ENCODE measurements at places on chromosomes 7 and 10.

DNA sequence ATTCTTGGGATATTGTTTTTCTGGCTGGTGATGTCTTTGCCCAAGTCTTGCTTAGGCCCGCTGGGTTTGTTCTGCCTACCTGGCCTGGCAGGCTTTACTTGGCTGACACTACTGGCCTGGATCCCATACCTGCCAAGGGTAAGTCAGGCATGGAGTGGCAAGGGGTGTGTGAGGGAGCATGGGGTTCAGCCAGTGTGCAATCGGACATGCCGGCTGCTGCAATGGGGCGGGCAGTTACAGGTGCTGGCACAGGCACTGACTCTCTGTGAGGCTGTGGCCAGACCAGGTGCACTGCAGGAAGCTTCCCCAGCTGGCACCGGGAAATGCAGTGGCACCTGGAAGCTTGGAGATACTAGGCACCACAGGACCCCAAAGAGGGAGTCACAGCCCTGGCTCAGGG, 168.4 kb downstream of the PON1 start:
- no peak for DNase-seq

DNA sequence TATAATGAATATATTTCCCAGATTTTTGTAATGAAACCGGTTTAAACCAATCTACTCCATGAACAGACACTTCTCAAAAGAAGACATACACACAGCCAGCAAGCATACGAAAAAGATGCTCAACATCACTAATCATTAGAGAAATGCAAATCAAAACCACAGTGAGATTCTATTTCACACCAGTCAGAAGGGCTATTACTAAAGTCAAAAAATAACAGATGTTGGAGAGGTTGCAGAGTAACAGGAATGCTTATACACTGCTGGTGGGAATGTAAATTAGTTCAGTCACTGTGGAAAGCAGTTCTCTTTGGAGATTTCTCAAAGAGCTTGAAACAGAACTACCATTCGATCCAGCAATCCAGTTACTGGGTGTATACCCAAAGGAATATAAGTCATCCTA, 240.7 kb downstream of the TSPAN12 start:
- no peak for DNase-seq

DNA sequence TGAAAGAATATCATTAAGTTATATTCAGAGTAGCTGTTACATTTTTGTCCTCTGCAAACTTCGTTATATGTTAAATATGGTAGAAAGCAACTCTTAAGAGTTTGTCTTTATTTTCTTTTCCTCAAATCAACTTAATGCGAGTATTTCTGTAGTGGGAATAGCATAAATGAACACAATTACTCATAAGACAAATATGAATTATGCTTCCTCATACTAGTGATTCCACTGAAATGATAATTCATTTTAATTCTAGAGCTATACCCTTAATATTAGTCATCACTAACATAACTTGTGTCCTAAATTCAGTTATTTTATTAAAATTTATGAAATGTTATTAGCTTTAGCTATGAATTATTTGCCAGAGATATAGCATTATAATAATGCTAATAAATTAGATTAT, 820.6 kb upstream of the KCND2 start:
- DNase-seq, result no peak

- no peak for DNase-seq
Measured at GRCh38 chr7:144776447-144776846, 59.4 kb downstream of the TPK1 start.
